ENCODE measurements at places on chromosomes 12 and 14.

- no peak for DNase-seq
Measured at GRCh38 chr12:28086521-28087155, 103.6 kb upstream of the CCDC91 start.

- no peak for DNase-seq
Measured at GRCh38 chr14:104701383-104702076, 12.1 kb downstream of the INF2 start.

DNA sequence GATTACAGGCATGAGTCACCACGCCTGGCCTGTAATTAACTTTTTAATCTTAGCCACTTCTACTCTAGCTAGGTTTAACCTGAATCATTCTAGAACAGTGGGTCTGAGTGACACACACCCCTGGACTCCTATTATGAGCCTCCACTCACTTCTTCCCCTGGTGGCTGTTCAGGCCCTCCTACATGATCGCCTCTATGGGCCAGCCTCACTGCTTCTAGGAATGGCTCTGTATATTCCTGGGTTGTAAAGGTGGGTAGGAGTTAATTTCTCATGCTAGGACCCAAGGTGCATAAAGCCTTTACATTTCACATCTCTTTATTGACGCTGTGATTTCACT is 8.0 kb upstream of the RNU6-8 start:
- DNase-seq = no peak

GRCh38 chr14:26833621-26834176 is 235.9 kb upstream of the NOVA1 start:
- no peak for DNase-seq

GRCh38 chr14:100780246-100780645 is 45.7 kb upstream of the MEG3 start:
- DNase-seq = no peak
